ENCODE measurements at places on chromosomes 6 and 20.

DNA sequence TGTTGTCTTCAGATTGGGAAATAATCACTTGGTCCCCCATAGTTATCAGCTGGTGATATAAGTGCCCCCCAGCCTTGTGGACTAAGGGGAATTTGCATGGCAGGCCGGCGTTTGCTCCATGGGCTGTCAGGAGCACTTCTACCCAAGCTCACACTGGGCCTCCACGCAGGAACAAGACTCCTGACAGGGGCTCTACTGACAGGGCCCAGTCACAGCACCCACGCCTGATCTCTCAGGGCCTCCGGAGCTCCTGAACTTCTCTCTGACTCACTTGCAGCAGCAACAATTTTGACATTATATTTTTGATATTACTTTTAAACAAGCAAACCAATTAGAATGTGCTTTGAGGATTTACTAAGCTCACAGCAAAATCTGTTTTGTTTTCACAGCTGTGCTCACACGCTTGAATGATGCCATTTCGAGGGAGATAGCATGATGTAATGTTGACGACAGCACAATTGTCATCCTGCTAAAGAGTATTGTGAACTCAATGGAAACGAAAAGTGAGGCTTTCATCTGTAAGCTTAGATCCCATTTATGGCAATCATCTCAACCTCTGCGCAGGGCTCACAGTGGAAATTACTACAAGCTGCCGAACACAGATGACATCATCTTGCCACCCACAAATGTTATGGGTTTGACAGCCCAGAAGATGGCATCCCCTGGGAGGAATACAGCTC is 28.7 kb upstream of the TXNDC5 start:
- DNase-seq: no peak

DNA sequence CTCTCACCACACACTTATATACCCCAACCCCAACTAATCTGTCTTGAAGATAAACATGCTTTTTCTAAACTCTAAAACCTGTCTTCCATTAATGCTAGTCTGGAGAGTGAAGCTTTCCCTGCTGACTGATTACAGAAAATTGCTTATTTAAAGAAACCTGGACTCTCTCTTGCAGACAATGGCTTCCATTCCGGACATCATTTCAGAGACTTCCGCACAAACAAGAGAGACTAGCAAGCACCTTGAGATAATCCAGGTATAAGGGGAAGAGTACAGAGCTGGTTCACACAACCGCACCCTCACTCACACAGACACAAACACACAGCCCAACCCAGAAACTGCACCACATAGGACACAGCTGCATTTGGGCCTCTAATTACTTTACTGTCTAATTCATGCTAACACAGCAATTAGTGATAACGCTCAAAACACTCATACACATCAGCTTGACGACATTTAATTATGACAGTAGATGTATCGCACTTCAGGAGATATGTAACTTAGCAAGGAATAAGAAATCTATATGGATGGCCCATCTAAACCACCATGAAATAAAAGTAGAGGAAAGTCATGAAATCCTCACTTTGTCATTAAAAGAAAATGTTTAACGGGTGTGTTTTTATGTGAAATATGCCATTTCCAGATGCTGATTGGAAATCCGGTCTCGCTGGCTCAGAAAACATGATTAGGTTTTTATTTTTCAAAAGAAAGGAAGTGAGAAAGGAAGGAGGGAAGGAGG is 138.1 kb upstream of the JARID2 start:
- DNase-seq: no peak

DNA sequence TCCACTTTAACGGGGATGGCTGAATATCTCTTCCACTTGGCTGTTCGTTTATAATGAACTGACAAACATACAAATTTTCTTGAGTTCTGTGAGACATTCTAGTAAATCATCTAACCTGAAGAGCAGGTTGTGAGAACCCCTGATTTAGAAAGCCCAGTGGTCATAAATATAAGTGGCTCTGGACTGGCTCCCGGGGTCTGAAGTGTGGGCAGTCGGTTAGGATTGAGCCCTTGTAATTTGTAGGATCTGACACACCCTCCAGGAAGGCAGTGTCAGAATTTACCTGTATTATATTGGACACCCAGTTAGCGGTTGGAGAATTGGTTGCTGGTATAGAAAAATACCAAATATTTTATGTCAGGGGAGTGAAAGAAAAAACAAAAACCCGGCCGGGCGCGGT is 6.8 kb upstream of the GMEB2 start:
- DNase-seq: no peak

DNA sequence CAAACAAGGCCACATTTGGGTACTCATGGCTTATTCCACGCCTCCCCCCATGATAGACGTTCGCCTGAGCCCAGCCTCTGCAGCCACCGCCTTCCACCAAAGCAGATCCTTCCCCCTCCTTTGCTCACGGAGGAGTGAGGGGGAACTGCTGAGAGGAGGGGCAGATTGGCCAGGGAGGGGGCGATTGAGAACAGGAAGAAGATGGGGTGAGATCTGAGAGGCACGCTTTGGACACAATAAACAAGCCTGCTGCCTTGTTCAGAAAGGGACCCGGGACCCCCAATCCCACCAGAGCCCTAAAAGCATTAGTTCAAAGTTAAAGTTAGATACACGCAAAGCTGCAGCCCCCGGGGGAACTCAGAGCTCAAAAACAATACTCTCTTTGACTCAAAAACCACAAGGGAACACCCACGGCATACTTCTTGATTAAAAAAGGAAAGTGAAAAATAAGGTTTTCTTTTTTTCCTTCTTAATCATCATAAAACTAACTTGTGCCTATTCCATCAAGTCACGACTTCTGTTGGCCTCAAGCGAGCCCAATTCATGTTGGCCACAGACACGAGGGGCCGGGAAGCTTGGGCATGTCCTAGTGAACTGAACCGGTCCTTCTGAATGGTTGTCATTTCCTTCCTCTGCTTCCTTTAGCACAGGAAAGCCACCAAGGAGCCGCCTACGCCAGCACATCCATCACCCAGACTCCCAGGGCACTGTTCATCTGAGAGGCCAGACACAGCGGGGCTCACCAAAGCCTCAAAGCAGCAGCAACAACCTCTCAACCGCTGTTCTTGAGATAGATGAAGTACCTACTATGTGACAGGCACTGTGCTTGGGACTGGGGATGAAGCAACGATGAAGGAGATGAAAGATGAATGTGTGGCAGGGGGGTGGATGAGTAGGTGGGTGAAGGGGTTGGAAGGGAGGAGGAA is 44.7 kb downstream of the NFATC2 start:
- DNase-seq: no peak

DNA sequence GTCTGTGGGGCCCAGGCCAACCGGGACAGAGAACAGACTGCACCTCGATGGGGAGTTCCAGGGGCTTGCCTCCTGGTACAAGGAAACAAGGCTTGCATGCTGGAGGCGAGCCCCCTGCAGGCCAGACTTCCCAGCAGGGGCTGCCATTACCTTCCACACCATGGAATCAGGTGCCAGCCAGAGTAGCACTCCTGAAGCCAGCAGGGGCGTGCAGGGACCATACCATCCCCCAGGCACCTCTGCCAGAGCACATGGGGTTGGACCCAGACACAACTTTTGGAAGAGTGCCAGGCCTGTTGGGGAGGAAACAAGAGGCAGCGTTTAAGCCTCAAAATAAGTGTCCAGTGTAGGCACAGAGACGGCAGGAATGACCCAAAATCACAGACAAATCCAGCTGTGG is 6.5 kb downstream of the DDO start:
- no peak for DNase-seq
